ENCODE measurements at places on chromosomes 11 and 22. TPM values are rescaled to one million over a fixed set of nuclear protein-coding genes. Genes with fewer than 3 reads are reported as not detected.

The RELT gene
- total RNA-seq = 20.9 TPM

DNA sequence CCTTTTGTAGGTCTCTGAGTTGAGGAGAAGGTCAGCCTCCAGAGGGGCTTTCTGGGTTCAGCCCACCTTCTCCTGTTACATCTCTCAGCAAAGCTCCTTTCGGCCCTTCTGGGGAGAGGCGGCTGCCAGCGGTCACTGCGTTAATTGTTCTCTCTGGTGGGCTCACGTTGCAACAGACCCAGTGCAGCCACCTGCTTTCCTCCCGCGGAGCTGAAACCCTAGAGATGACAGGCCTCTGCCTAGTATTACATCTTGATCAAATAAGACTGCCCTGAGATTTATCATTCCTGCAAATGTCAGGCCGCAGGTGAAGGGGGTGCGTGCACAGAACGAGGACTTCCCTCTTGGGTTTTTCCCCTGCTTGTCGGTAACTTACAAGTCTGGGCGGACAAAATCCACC, 43.2 kb upstream of the CREB3L1 start:
- no peak for DNase-seq

DNA sequence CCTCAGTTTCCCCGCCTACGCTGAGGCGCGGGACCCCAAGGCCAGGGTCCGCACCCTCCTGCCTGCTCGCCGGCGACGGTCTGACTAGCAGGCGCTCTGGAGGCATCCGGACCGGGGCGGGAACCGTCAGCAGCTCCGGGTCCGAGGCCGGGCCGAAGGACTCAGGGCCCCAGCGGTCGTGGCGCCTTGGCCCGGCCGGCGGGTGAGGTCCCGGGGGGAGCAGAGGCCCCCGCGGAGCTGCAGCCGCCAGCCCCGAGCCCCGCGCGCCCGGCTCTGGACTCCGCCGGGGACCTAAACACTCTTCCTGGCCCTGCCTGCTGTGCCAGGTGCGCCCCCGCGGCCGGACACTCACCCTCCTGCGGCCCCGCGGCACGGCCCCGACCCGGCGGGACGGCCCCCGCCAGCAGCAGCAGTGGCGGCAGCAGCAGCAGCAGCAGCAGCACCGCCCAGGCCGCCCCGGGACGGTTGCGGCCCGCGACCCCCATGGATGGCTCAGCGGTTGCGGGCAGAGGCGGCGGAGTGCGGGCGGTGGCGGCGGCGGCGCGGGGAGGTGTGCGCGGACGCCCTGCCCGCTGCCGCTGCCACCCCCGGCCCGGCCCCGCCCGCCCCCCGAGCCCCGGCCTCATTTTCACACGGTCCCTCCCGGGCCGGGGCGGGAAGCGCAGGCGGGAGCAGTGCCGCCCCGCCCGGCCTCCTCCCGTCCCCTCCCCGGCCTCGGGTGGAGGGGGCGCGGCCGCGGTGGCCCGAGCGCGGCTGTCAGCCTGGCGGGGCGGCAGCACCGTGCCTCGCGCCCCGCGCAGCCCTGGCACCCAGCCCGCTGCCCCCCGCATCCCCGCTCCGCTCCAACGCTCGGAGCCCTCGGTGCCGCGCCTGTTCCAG, at the start of gene SCUBE2:
Gene SCUBE2, minus strand, starts transcription at position 556 of the 879 bp plus-strand sequence. Its CDS starts 71 bp downstream, at position 485.
- DNase-seq = no peak

DNA sequence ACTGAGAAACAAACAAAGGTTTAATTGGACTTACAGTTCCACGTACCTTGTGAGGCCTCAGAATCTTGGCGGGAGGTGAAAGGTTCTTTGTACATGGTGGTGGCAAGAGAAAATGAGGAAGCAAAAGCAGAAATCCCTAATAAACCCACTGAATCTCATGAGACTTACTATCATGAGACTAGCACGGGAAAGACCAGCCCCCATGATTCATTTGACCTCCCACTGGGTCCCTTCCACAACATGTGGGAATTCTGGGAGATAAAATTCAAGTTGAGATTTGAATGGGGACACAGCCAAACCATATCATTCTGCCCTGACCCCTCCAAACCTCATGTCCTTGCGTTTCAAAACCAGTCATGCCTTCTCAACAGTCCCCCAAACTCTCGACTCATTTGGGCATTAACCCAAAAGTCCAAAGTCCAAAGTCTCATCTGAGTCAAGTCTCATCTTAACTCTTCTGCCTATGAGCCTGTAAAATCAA, 617.4 kb downstream of the CNTN5 start:
- no peak for DNase-seq

GRCh38 chr22:33688903-33689302, 231.4 kb downstream of the LARGE1 start:
- DNase-seq = no peak

GRCh38 chr22:27715106-27715505, 86.5 kb downstream of the MN1 start:
- DNase-seq = no peak

GRCh38 chr11:80505771-80506170, 1064.9 kb upstream of the TENM4 start:
- DNase-seq = no peak

DNA sequence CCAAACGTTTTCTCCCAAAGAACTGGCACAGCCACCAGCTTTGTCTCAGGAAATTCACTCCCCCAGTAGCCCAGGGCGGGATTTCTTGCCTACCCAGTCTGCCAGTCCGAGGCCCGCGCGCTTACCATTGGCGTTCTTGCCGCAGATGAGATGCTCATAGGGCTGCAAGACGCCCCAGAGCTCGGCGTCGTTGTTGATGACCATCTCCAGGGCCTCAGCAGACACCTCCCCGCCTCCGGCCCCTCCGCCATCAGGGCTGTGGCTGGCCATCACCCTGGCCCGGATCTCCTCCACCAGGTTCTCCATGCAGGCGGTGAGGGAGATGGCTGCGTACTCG, 1.3 kb downstream of the ABTB2 start:
- no peak for DNase-seq
